Astrocyte (in vitro differentiated cells and primary cell): ENCODE measurements at places on chromosomes 13 and 19. TPM values are rescaled to one million over a fixed set of nuclear protein-coding genes. Genes with fewer than 3 reads are reported as not detected.
A peak's percentile ranks its signal among the peaks of the same experiment; 100 is the strongest.

DNA sequence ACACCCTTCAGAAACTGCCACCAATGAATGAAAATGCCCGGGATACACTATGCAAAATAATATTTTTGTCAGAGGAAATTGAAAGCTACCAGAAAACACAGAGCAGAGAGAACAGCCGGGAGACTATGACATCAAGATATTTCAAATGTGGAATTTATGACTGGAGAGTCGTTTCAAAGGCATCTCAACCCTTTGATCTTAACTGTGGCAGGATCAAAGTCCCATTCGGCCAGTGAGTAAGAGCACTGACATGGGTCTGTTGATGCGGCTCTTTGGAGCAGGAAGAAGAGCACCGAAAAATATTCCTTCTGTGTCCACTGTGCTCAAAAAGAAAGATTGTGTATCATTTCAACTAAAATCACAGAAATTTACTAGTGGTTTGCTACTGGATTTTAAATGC lies 201.9 kb downstream of the RFC3 start:
- no peaks in the 10 kb centered on the region for H3K36me3 ChIP-seq
- H3K4me3 ChIP-seq = no peak overlapping the region
- no peaks in the 10 kb centered on the region for H3K27me3 ChIP-seq
- H3K4me1 ChIP-seq = no peaks in the 10 kb centered on the region

GRCh38 chr19:39818626-39819097 lies 15.3 kb downstream of the DYRK1B start:
- H3K27me3 ChIP-seq = no peaks in the 10 kb centered on the region
- H3K36me3 ChIP-seq = no peaks in the 10 kb centered on the region
- H3K4me3 ChIP-seq = no peak overlapping the region
- peaks cover 3% of the 10 kb centered on the region for H3K4me1 ChIP-seq

DNA sequence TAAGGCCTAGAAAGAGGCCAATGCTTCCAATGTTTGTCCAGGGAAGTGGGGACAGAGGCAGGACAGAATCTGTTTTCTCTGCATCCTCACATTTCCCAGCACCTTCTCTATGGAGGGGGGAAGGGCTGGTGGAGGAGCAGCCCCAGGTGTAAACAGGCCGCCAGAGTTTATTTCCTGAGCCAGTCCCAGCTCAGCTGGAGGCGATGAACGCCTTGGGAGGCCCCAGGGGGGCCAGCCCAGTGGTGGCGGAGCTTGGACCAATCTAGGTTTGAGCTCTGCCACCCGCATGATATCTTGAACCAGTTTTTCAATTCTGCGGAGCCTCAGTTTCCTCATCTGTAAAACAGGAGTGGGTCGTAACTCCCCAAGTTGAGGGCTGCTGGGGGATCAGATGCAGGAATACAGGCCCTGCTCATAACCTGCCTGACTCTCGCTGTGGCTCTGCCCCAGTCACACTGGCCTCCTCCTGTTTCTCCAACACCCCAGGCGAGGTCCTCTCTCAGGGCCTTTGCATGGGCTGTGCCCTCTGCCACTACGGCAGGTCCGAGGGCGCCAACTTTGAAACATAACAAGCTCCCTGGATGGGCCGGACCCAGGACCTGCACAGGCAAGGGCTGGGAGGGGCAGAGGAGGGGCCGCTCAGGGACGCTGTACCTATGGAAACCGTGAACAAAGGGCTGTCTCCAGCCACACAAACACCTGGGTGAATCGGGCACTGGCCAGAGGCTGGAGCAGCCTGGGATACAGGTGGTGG lies 1.1 kb downstream of the TNFAIP8L1 start:
- peaks cover 18% of the 10 kb centered on the region for H3K4me1 ChIP-seq
- no peaks in the 10 kb centered on the region for H3K27me3 ChIP-seq
- H3K4me3 ChIP-seq = peak overlapping the region; percentile 74
- H3K36me3 ChIP-seq = no peaks in the 10 kb centered on the region
- H3K27ac ChIP-seq = no peak overlapping the region
- DNase-seq = no peak

- H3K27ac ChIP-seq = no peak overlapping the region
- no peak for DNase-seq
- no peaks in the 10 kb centered on the region for H3K4me1 ChIP-seq
- H3K4me3 ChIP-seq = no peak overlapping the region
Observed at GRCh38 chr13:25178070-25178469, 6.0 kb upstream of the AMER2 start.

- peak; percentile 74 for DNase-seq
- H3K27ac ChIP-seq = no peak overlapping the region
- H3K36me3 ChIP-seq = no peaks in the 10 kb centered on the region
- peaks cover 6% of the 10 kb centered on the region for H3K4me1 ChIP-seq
- H3K4me3 ChIP-seq = no peak overlapping the region
- H3K27me3 ChIP-seq = peaks cover 25% of the 10 kb centered on the region
Observed at GRCh38 chr19:10027158-10027997, 14.1 kb downstream of the RDH8 start.

DNA sequence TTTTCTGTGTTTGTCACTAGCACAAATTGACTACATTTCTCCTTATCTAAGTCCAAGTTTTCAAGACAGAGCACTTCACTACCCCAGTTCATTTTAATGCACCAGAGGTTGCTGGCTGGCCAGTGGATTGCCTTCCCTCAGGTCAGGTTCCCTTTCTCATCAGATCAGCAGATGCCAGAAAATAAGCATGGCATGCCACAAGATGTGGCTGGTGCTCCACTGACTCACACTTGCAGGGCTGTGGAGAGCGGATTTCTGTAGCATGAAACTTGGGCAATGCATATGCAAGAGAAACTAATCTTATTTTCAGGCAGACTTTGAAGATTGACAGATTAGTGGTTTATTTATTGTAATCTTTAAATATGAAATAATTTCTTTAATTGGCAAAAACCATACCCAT lies 79.5 kb downstream of the RUBCNL start:
- H3K4me1 ChIP-seq = no peaks in the 10 kb centered on the region
- H3K27me3 ChIP-seq = no peaks in the 10 kb centered on the region
- no peaks in the 10 kb centered on the region for H3K36me3 ChIP-seq
- no peak overlapping the region for H3K4me3 ChIP-seq
- H3K27ac ChIP-seq = no peak overlapping the region

DNA sequence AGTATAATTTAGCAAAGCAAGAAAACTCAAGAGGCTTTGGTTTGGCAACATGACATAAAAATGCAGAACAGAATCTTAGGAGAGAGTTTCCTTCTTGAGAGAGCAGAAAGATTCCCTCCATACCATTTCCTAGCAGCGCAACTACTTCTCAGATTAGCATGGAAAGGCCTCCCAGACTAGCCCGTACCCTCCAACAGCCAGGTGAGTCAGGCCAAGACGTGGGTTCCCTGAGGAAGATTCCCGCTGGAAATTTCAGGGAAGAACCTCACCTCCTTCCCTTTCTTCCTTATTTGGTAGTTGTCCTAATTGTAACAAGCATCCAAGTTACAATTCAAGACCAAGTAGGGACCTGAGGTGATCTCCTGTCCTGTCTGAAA lies 12.3 kb downstream of the COL4A2 start:
- H3K4me3 ChIP-seq = peak overlapping the region; percentile 24
- peaks cover 24% of the 10 kb centered on the region for H3K36me3 ChIP-seq
- DNase-seq = no peak
- H3K27ac ChIP-seq = peak overlapping the region; percentile 95
- H3K4me1 ChIP-seq = peaks cover 75% of the 10 kb centered on the region

DNA sequence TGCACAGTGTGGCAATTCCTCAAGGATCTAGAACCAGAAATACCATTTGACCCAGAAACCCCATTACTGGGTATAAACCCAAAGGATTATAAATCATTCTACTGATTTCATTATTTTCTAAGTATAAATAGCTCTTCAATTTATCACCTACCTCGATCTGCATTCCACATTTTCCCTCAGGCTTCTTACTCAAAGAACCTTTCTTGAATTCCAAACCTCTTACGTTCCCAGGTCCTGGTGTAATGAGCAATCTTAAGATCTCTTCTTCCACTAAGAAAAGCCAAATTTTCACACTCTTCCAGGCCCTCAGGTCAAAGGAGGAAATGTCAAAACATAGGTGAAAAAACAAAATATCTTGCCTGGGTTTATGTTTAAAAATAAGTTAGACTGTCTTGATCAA lies 237.3 kb upstream of the GPC6 start:
- no peak overlapping the region for H3K4me3 ChIP-seq
- no peaks in the 10 kb centered on the region for H3K27me3 ChIP-seq
- no peak overlapping the region for H3K27ac ChIP-seq
- H3K4me1 ChIP-seq = peaks cover 2% of the 10 kb centered on the region
- DNase-seq = peak; percentile 80

DNA sequence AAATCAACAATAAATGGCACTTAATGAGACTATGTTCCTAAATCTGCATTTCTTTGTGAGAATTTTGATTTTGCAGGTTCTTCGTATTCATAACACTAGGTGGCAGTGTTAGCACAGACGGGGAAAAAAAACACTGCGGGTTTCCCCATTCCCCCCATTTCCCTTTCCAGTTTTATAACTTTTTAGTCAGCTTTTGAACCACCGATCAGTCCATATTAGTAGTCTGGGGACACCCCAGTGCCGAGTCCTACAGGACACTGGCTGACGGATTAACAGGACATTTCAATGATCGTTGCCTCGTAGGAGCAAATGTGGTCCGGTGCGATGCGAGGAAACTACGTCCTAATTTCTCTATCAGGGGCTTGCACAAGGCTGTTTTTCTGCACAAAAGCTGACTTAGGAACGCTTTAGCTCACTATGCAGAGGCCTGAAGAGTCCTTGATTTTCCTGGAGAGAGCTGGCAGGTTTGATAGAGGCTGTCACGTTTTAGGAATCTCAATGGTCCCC lies 234.3 kb downstream of the LMO7 start:
- H3K36me3 ChIP-seq = no peaks in the 10 kb centered on the region
- peak overlapping the region; percentile 51 for H3K4me3 ChIP-seq
- no peak for DNase-seq
- no peaks in the 10 kb centered on the region for H3K4me1 ChIP-seq
- no peak overlapping the region for H3K27ac ChIP-seq

GRCh38 chr13:96730676-96731075 lies 263.6 kb downstream of the OXGR1 start:
- H3K36me3 ChIP-seq = no peaks in the 10 kb centered on the region
- no peak overlapping the region for H3K4me3 ChIP-seq
- no peaks in the 10 kb centered on the region for H3K27me3 ChIP-seq
- H3K27ac ChIP-seq = no peak overlapping the region
- no peak for DNase-seq
- H3K4me1 ChIP-seq = no peaks in the 10 kb centered on the region

GRCh38 chr13:61192826-61193225 lies 222.8 kb downstream of the PCDH20 start:
- no peak overlapping the region for H3K4me3 ChIP-seq
- no peak for DNase-seq
- no peak overlapping the region for H3K27ac ChIP-seq
- no peaks in the 10 kb centered on the region for H3K27me3 ChIP-seq
- H3K4me1 ChIP-seq = no peaks in the 10 kb centered on the region

- H3K36me3 ChIP-seq = peaks cover 2% of the 10 kb centered on the region
- no peaks in the 10 kb centered on the region for H3K4me1 ChIP-seq
- no peaks in the 10 kb centered on the region for H3K27me3 ChIP-seq
Observed at GRCh38 chr13:99339230-99339721, 32.1 kb upstream of the GPR183 start.

GRCh38 chr13:24184882-24185281 lies 24.4 kb downstream of the SPATA13 start:
- H3K4me3 ChIP-seq = no peak overlapping the region
- H3K27ac ChIP-seq = no peak overlapping the region
- H3K27me3 ChIP-seq = no peaks in the 10 kb centered on the region
- no peaks in the 10 kb centered on the region for H3K36me3 ChIP-seq
- peaks cover 3% of the 10 kb centered on the region for H3K4me1 ChIP-seq

DNA sequence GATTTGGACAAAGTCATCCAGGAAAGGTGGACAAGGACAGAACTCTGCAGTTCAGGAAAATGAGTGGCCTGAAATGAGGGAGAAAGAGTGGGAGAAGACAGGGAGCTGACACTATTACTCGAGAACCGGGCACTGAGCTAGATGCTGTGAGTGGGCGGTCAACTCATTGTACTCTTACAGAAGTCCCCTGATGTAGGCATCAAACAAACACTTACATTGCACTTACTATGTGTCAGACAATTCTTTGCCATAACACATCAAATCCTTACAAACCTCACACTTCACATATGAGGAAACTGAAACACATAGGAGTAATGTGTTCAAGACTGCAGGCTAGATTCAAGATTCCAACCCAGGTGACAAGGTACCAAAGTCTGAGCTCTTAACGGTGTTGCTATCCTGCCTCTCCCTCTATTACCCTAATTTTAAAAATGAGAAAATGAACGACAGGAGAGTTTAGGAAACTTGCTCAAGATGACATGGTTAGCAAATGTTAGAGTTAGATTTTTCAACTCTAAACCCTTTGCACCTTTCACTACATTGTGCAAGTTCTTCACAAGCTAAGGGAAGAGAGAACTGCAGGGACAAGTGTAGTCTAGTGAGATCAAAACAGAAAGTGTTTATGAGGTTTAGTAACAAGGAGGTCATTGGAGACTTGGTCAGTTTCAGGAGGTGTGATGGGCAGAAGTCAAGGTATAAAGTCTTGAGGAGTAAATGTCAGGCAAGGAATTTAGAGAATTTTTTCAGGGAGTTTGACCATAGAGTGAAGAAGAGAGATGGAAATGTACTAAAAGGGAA lies 4.9 kb upstream of the MEDAG start:
- no peaks in the 10 kb centered on the region for H3K27me3 ChIP-seq
- no peak overlapping the region for H3K4me3 ChIP-seq
- peaks cover 35% of the 10 kb centered on the region for H3K4me1 ChIP-seq
- no peaks in the 10 kb centered on the region for H3K36me3 ChIP-seq
- DNase-seq = no peak

DNA sequence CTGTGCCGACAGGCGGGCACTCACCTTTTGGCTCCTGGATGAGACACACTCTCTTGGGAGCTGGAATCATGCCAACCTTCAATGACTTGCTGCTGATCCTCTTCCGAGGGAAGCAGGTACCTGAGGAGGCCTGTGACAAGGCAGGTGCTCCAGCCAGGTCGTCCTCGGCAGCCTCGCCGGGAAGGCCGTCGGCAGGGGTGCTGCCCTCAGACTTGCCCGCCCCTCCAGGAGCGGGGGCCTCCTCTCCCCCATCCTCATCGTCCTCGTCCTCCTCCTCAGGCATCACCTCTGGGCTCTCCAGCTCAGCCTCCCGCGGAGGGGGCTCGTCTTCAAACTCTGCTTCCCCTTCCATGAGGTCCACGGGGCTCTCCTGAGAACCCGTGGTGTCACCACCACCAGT lies 29.2 kb downstream of the SUGP2 start:
- peaks cover 44% of the 10 kb centered on the region for H3K36me3 ChIP-seq
- DNase-seq = no peak
- H3K27me3 ChIP-seq = no peaks in the 10 kb centered on the region
- H3K27ac ChIP-seq = no peak overlapping the region
- H3K4me1 ChIP-seq = peaks cover 4% of the 10 kb centered on the region

- no peaks in the 10 kb centered on the region for H3K36me3 ChIP-seq
- no peak overlapping the region for H3K4me3 ChIP-seq
- peak; percentile 64 for DNase-seq
- no peaks in the 10 kb centered on the region for H3K4me1 ChIP-seq
Observed at GRCh38 chr19:4593409-4593851, 33.9 kb upstream of the SEMA6B start.

GRCh38 chr13:110664041-110664440 lies 41.9 kb downstream of the CARS2 start:
- H3K27me3 ChIP-seq = no peaks in the 10 kb centered on the region
- H3K36me3 ChIP-seq = peaks cover 35% of the 10 kb centered on the region
- no peak overlapping the region for H3K4me3 ChIP-seq
- no peaks in the 10 kb centered on the region for H3K4me1 ChIP-seq
- no peak overlapping the region for H3K27ac ChIP-seq

Gene RXFP2
- not detected in 2 replicates for total RNA-seq

Gene TRPC4
- 11.1 and 14.4 TPM in 2 replicates for total RNA-seq

Gene LILRA6
- not detected in 2 replicates for total RNA-seq

Gene NLRP7
- total RNA-seq = not detected in 2 replicates

Gene HAUS5
- 5.3 and 6.0 TPM in 2 replicates for total RNA-seq

Gene SUGT1
- total RNA-seq = 79.3 and 87.3 TPM in 2 replicates

Gene C19orf33
- total RNA-seq = 4.9 and 5.8 TPM in 2 replicates

Gene ABHD13
- 8.5 and 9.2 TPM in 2 replicates for total RNA-seq
